ENCODE measurements at places on chromosomes 13 and 19. TPM values are rescaled to one million over a fixed set of nuclear protein-coding genes. Genes with fewer than 3 reads are reported as not detected.
A peak's percentile ranks its signal among the peaks of the same experiment; 100 is the strongest.

- no peaks in the 10 kb centered on the region for H3K36me3 ChIP-seq
- peaks cover 21% of the 10 kb centered on the region for H3K4me1 ChIP-seq
- no peak overlapping the region for H3K4me3 ChIP-seq
- H3K27ac ChIP-seq, result no peak overlapping the region
Observed at GRCh38 chr13:42106998-42107397, 58.5 kb downstream of the DGKH start.

- no peak overlapping the region for H3K27ac ChIP-seq
- H3K27me3 ChIP-seq, result no peaks in the 10 kb centered on the region
- H3K4me3 ChIP-seq, result no peak overlapping the region
Observed at GRCh38 chr19:3024870-3025548, 4.1 kb downstream of the TLE2 start.

- H3K27me3 ChIP-seq, result no peaks in the 10 kb centered on the region
- no peaks in the 10 kb centered on the region for H3K36me3 ChIP-seq
- peaks cover 13% of the 10 kb centered on the region for H3K4me1 ChIP-seq
- H3K4me3 ChIP-seq, result no peak overlapping the region
- H3K27ac ChIP-seq, result no peak overlapping the region
Observed at GRCh38 chr13:51520524-51520923, 63.7 kb upstream of the WDFY2 start.

DNA sequence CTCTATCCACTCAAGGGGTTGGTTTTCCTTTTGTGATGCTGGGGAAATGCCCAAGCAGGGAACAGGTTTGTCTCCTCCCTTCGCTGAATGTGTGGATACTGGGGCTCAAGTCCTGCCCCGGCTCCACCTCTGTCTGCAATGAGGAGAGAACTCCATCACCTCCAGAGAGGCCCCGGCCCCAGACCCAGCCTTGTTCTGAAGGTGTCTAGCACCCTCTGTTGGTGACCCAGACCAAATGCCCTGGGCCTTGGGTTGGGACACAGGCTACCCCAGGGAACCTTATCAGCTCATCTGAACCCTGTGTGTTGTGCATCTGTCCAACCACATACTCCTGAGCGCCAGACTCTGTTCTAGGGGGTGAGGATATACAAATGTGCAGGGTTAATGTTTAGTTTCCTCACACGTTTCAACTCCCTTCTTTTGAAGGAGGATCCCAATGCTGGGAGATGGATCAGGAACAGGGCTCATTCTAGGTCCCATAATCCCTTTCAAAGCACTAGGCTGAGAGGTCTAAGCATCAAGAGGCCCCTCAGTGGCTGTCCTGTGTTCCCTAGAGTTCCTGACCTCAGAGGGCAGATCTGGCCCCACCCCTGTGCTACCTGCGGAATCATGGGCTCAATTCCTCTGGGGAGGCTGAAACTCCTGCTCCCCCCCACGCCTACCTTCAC, 112.5 kb upstream of the SLC7A1 start:
- H3K27me3 ChIP-seq, result no peaks in the 10 kb centered on the region
- no peaks in the 10 kb centered on the region for H3K36me3 ChIP-seq
- H3K27ac ChIP-seq, result no peak overlapping the region
- DNase-seq, result peak; percentile 76

- DNase-seq, result no peak
- no peak overlapping the region for H3K27ac ChIP-seq
- no peaks in the 10 kb centered on the region for H3K27me3 ChIP-seq
- peaks cover 13% of the 10 kb centered on the region for H3K4me1 ChIP-seq
- H3K4me3 ChIP-seq, result no peak overlapping the region
- no peaks in the 10 kb centered on the region for H3K36me3 ChIP-seq
Observed at GRCh38 chr13:113838711-113839201, 25.1 kb downstream of the GAS6 start.

DNA sequence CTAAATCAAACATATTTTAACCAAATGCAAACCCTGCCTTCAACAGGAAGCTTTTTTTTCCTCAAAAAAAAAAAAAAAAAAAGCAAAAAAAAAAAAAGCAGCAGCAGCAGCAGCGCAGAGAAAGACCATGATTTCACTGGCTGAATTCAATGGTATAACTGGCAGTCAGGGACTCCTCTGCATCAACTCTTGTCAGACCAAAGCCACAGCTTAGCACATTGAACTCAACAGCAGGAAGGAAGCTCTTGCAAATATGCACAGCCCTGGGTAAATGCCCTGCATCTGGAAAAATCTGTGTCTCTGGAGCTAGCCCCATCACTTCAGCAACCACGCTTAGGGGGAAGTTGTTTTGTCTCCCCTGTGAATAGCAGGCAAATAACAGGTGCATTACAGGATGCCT, 17.6 kb upstream of the DHRS12 start:
- H3K4me1 ChIP-seq, result no peaks in the 10 kb centered on the region
- no peak overlapping the region for H3K4me3 ChIP-seq
- H3K36me3 ChIP-seq, result no peaks in the 10 kb centered on the region

GRCh38 chr19:38711726-38712153, 32.5 kb downstream of the CAPN12 start:
- no peaks in the 10 kb centered on the region for H3K27me3 ChIP-seq
- H3K4me1 ChIP-seq, result no peaks in the 10 kb centered on the region
- peaks cover 16% of the 10 kb centered on the region for H3K36me3 ChIP-seq
- no peak overlapping the region for H3K4me3 ChIP-seq
- H3K27ac ChIP-seq, result no peak overlapping the region
- no peak for DNase-seq

GRCh38 chr19:58035863-58036262, 2.0 kb downstream of the ZSCAN1 start:
- no peaks in the 10 kb centered on the region for H3K4me1 ChIP-seq
- no peak for DNase-seq
- no peak overlapping the region for H3K4me3 ChIP-seq
- H3K36me3 ChIP-seq, result no peaks in the 10 kb centered on the region
- H3K27me3 ChIP-seq, result no peaks in the 10 kb centered on the region

DNA sequence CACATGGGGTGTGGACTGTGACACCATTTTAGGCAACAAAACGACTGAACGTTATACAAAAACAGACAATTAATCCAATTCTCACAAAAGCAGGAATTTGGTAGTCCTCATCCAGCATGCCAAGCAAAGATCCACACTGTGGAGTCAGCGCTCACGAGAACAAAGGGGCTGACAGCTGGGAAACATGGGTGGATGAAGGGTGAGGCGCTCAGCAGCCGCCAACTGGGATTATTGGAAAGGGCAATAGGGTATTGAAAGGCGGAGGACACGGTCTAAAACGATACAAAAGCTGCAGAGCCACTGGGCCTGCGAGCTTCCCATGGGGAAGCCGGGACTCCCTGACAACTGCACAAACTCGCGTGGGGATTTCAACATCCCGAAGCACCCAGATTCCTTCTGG, 4.7 kb upstream of the ZNF813 start:
- no peaks in the 10 kb centered on the region for H3K27me3 ChIP-seq
- no peaks in the 10 kb centered on the region for H3K36me3 ChIP-seq
- H3K27ac ChIP-seq, result peak overlapping the region; percentile 64
- 0 out of 2 replicates have a peak, but pooled peaks cover 4% of the 10 kb centered on the region for H3K4me1 ChIP-seq
- H3K4me3 ChIP-seq, result no peak overlapping the region
- DNase-seq, result no peak

DNA sequence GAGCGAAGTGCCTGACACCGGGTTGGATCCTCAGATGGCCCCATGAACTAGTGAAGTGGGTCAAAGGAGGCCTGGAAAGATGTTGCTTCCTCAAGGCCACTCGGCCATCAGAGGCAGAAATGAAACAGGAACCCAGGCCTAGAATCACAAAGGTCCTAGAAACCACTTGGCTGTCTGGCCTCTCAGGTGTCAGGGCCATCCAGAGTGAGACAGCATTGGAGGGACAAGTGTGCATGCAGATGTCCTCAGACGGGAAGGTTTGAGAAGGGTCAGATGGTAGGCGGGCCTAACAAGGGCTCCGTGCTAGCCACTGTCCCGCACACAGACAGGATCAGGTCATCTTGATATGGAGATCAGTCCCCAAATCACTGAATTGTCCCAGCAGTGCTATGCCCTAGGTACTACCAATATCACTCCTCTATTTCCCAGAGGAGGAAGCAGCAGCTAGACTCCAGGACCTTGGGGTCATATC, 14.3 kb downstream of the CCDC97 start:
- H3K36me3 ChIP-seq, result peaks cover 4% of the 10 kb centered on the region
- no peak for DNase-seq

- DNase-seq, result peak; percentile 29
- H3K36me3 ChIP-seq, result no peaks in the 10 kb centered on the region
- H3K4me3 ChIP-seq, result no peak overlapping the region
- H3K27ac ChIP-seq, result no peak overlapping the region
Observed at GRCh38 chr19:13053761-13054625, 48.7 kb downstream of the LYL1 start.

GRCh38 chr19:41025871-41026270, 34.8 kb downstream of the CYP2B6 start:
- no peak overlapping the region for H3K27ac ChIP-seq
- H3K4me1 ChIP-seq, result no peaks in the 10 kb centered on the region
- H3K27me3 ChIP-seq, result no peaks in the 10 kb centered on the region
- no peaks in the 10 kb centered on the region for H3K36me3 ChIP-seq
- DNase-seq, result no peak
- no peak overlapping the region for H3K4me3 ChIP-seq

- H3K36me3 ChIP-seq, result no peaks in the 10 kb centered on the region
- DNase-seq, result no peak
- H3K4me1 ChIP-seq, result no peaks in the 10 kb centered on the region
- no peak overlapping the region for H3K4me3 ChIP-seq
Observed at GRCh38 chr13:26236296-26236695, 14.2 kb upstream of the RNF6 start.

DNA sequence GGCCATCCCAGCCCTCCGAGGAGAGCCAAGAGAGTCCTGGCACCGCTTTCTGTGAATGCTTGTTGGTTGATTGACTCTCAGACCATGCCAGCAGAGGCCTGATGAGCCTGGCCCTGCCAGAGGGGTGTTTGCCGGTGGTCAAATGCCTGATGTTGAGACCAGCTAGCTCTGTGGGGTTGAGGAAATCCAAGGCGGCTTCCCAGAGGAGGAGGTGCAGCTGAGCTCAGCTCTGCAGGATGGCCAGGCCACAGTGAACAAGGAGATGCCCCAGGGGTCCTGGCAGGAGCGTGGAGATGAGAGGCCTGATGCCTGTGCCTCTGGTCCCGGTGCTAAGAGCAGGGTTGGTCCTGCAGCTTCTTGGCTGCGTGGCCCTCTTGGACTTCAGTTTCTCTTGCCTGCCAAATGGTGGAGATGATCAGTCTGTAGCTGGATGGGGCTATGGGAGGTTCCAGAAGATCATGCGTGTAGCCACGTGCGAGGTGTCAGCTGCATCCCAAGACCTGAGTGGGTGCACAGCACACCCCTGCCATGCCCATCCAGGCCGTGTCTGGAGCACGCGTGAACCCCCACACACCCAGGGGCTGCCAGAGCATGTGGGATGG, 16.8 kb downstream of the NFIC start:
- no peak overlapping the region for H3K4me3 ChIP-seq
- DNase-seq, result no peak
- no peaks in the 10 kb centered on the region for H3K27me3 ChIP-seq
- no peaks in the 10 kb centered on the region for H3K4me1 ChIP-seq
- no peak overlapping the region for H3K27ac ChIP-seq

DNA sequence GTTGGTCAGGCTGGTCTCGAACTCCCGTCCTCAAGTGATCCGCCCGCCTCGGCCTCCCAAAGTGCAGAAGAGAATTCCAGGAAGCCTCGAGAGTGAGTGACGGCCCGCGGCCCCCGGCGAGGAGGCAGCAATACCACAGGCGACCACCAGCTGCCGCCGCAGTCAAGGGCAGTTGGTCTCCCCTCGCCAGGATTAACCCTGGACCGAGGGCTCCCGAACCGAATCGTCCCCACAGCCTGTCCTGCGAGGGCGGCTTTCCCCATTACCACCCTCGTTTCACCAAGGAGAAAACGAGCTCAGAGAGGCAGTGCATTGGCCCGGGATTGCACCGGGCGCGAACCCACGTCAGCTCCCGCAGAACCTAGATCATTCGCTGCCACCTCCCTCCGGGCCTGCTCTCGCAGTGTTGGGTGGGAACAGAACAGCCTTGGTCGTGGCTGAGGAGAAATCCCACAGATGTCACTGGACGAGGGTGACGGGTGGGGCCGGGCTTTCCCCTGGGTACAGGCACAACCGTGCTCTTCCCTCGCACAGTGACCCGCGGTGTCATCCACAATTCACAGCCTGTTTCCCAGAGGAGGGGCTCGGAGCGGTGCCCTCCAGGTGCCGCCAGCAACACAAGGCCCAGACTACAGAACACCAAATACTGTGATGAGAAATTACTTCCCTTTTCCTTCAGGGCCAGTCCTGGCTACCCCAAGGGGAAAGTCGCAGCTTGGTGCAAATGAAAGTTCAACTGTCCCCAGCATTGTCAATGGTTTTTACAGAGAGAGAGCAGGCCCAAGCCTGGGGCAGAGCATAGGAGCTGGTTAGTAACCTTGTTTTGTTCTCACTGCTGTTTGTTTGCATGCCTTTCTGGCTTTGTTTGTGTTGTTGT, 24.8 kb downstream of the C2CD4C start:
- no peaks in the 10 kb centered on the region for H3K27me3 ChIP-seq
- H3K27ac ChIP-seq, result no peak overlapping the region
- no peak overlapping the region for H3K4me3 ChIP-seq
- peak; percentile 50 for DNase-seq

DNA sequence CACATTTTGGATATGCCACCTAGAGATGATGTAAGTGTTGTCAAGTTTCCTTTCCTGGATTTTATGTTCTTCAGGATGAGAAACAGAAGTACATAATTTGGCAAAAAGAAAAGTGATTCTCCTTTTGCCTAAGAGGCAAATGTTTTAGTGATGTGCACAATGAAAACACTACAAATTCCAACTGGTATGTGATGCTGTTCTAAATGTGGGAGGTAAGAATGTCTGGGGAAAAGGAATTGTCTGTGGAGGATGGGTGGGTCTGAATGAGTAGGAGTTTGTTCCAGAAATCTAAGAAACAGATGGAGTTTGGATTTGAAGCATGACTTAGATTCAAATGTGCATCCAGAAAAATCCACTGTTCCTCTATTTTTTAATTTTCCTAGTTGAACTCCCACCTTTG, 473.6 kb upstream of the SPRY2 start:
- H3K4me1 ChIP-seq, result no peaks in the 10 kb centered on the region
- H3K27ac ChIP-seq, result no peak overlapping the region
- DNase-seq, result no peak
- no peaks in the 10 kb centered on the region for H3K36me3 ChIP-seq
- no peak overlapping the region for H3K4me3 ChIP-seq
- H3K27me3 ChIP-seq, result no peaks in the 10 kb centered on the region

GRCh38 chr13:50914176-50914700, 4.6 kb downstream of the RNASEH2B start:
- no peaks in the 10 kb centered on the region for H3K36me3 ChIP-seq
- no peak overlapping the region for H3K27ac ChIP-seq
- H3K27me3 ChIP-seq, result no peaks in the 10 kb centered on the region
- peaks cover 13% of the 10 kb centered on the region for H3K4me1 ChIP-seq
- no peak for DNase-seq

BEST2 gene
- total RNA-seq, result 0.27 TPM

TEX26 gene
- not detected for total RNA-seq

SERTAD3 gene
- 45.2 TPM for total RNA-seq

DPP9 gene
- 63.2 TPM for total RNA-seq

TNFRSF19 gene
- 66.4 TPM for total RNA-seq

KIR2DL4 gene
- total RNA-seq, result not detected

EDDM13 gene
- total RNA-seq, result not detected

LGALS4 gene
- 2.2 TPM for total RNA-seq
